ENCODE measurements at places on chromosomes 16 and 17.

DNA sequence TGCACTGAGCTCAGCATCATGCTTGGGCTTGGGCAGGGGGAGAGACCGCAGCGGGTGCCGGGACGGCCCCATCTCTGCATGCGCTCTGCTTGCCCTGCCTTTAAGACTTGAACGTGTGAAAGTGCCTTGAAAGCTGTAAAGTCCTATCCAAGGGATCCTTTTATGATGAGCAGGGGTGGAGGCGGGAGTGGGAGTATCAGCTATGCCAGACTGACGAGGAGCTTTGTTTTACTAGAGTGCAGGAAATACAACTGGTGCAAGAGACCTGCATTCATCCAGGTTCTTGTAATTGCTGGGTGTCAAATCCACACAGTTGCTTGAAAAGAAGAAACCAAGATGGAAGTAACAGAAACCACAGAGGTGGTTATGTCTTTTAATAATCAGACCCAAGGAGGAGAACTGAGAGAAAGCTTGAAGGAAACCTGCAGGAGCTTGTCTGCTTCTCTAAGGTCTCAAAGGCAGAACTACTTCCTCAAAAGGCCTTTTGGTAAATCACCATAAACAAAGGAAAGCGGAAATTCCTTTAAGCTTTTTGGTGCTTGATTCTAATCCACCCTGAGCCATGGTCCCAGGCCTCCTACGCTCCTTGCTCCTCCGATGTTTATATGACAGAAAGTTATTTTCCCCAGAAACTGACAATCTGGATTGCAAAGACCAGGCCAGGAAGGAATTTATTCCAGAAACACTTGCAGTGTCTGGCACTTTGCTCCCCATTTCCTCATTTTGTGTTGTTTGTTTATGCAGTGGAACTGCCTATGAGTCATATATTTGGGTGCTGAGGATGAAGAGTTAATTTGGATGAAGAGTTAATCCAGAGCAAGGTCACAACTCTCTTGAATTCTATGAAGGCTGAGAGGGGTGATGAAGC lies 51.3 kb upstream of the FBXO47 start:
- peak; percentile 30 for DNase-seq

- DNase-seq: no peak
Measured at GRCh38 chr17:65229621-65229995, 92.4 kb downstream of the RGS9 start.

DNA sequence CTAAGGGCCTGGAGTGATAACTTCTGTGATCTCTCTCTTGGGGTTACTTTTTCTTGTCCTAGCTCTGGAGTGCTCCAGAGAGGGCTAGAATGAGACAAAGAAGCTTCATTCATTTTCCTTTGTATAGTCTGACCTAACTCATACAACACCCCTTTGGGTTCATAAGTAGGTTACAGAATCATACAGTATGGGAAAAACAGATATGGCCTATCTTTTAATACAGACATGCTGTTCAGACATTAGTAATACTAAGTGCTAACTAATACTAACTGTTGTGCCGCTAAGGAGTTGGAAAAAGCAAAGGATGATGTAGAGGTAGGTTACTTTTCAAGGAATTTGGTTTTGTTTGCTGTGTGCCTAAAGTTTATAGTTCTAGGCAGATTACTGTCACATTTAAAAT lies 84.7 kb downstream of the NLK start:
- no peak for DNase-seq

DNA sequence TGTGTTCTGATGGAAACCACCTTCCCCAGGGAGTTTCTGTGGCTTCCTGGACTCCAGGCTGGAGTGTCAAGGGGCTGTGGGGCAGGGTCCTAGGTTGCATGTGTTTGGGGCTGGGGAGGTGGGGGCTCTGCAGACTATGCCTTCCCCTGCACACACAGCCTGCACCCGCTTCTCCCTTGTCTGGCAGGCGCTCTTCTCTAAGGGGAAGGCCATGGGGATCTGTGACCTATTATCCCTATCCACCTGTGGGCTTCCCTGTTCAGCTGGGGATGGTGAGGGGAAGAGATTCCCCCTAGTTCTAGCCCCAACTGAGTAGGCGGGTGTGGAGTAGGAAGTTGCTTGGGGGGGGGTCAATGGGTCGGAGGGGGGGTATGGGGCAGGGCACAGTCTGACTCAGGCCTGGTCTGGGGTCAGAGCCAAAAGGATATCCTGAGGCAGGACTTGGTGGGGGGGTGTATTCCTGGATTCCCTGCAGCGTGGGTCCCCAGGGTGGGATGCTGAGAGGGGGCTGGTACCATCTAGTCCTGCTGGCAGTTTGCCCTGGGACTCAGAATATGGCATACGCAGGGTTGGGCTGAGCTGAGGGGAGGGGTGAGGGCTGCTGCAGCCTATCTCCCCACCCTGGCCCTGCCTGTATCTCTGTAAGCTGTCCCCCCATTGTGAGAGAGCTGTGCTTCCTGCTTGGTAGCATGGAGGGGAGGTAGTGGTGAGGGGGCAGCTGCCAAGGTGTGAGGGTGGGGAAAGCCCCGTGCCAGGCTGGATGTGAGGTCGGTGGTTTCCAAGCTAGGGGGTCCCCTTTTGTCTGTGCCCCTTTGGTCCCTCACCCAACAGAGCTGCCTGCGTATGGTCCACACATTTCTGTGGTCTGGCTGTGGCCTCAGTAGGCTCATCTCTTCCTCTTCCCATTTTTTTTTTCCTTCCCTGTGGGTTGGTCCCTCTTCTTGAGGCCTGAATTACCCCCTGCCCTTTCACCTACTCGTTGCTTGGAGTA lies 14.7 kb downstream of the RARA start:
- peak; percentile 70 for DNase-seq

GRCh38 chr16:6803176-6803575 lies 529.5 kb upstream of the RBFOX1 start:
- no peak for DNase-seq

DNA sequence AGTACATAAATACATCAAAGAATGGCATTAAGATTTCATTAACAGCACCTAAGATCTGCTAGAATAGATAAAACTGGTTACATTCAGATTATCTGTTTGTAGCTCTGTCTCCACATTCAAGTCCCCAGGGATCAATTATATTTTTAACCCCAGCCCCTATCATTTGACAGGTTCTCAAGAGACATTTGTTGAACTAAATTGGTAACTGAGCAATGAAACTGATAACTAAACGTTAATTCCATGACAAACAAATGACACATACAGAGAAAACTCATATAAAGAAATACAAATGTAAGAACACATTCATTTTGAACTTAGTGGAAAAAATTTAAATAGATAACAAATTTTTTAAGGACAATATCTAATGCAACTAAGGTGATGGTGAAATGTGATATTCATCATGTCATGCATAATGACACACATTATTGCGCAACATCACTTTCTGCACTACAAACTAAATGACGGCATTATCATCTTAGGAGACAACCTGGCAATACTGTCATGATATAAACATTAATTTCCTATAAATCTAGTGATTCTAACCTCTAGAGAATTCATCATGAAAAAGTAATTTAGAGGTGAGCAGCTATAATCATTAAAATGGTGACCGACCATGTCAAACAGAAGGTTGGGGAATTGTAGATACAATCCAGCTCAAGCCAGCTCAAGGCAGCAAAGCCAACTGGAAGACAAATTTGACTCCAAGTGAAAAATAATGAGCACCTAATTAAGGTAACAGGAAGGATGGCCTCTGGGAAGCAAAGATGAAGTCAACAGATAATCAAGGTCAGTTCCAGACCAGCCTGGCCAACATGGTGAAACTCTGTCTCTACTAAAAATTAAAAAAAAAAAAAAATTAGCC lies 9.5 kb downstream of the ARHGAP17 start:
- DNase-seq: no peak

DNA sequence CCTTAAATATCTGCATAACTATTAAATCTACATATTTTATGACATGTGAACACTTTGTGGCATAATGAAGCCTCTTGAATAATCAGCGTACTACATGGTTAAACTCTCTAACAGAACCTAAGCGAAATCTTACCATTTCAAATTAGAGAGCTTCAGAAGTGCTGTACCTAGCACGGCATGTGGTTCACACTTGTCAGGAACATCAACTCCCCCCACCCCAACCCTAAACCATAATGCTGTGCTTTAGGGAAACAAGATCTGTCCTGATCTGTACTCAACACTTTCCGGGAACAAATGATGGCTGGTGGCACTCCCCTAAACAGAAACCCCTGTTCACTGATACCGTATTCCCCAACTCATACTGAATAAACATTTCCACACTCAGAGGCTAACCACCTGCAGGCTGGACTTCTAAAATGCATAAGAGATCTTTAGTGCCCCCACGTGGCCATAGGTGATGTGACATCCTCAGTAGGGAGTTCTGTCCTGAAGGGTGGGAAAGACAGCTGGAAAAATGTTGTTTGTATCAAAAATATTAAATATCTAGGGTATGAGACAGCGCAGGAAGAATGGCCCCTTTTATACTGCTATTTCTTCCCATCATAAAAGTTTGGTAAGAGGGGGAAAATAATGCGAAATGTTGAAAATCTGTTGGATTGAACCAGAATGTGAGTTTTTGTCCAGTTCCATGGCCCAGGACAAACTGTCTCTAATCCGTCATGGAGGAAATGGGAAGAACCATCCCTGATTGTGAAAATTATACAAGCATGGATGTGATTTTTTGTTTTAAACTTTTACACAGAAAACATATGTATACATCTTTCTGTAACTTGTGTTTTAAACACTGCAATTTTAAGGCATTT lies 88.6 kb downstream of the USP31 start:
- peak; percentile 50 for DNase-seq

DNA sequence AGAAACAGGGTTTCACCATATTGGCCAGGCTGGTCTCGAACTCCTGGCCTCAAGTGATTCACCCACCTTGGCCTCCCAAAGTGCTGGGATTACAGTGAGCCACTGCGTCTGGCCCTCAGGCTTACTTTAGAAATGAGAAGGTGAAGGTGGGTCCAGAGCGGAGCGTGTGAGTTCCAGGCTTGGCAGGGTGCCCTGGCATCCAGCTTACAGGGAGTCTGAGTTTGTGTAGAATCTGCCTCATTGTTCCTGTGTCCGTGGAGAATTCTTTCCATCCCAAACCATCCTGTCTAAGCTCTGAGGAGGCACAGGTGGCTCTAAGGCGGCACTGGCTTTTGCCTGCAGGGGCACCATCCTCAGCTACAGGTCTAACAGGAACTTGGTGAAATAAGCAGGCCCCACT lies 50.6 kb downstream of the RAB11FIP3 start:
- no peak for DNase-seq

- DNase-seq: no peak
Measured at GRCh38 chr16:53323924-53324323, 110.3 kb upstream of the RBL2 start.

- DNase-seq: no peak
Measured at GRCh38 chr17:14482715-14483114, 181.8 kb downstream of the HS3ST3B1 start.

DNA sequence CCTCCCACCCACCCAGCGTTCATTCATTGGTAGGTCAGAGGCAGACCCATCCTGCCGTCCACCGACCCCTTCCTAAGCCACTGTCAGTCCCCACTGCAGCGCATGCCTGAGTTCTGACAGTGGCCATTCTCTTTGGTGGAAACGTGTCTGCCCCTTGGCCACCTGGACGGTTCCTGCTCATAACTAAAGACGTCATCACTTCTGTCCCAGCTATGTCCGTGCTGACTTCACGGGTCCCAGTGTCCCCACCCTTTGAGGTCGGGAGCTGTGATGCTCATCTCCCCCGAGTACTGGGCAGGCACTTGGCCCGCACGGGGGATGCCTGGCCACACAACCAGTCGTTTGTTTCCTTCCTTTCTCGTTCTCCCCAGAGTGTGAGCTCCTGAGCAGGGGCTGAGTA lies 267.1 kb downstream of the C16orf95 start:
- no peak for DNase-seq

GRCh38 chr16:15897121-15897780 lies 8.8 kb upstream of the CEP20 start:
- DNase-seq: no peak

DNA sequence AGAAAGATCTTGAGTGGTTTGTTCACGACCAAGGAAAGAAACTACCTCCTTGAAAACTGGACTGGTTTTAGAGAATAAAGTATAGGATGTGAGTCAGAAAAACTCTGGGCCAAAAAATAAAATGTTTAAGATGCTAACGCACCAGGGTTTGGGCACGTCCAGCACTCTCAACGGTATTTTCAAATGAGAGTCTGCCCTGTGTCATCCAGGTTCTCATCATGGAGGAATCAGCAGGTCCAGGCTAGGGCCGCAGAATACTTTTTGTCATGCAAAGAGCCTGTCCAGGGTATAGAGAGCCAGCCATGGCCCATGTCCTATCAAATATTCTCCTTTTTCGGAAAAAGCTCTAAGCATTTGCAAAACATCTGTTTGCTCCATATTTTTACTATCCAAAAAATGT lies 2.4 kb downstream of the NXN start:
- DNase-seq: no peak

GRCh38 chr16:51085271-51085670 lies 65.8 kb downstream of the SALL1 start:
- DNase-seq: no peak

GRCh38 chr16:9849697-9850245 lies 332.5 kb downstream of the GRIN2A start:
- DNase-seq: no peak

GRCh38 chr17:78166416-78166815 lies 2.0 kb upstream of the SYNGR2 start:
- DNase-seq: no peak

GRCh38 chr16:4588961-4589360 lies 25.7 kb downstream of the UBALD1 start:
- no peak for DNase-seq

DNA sequence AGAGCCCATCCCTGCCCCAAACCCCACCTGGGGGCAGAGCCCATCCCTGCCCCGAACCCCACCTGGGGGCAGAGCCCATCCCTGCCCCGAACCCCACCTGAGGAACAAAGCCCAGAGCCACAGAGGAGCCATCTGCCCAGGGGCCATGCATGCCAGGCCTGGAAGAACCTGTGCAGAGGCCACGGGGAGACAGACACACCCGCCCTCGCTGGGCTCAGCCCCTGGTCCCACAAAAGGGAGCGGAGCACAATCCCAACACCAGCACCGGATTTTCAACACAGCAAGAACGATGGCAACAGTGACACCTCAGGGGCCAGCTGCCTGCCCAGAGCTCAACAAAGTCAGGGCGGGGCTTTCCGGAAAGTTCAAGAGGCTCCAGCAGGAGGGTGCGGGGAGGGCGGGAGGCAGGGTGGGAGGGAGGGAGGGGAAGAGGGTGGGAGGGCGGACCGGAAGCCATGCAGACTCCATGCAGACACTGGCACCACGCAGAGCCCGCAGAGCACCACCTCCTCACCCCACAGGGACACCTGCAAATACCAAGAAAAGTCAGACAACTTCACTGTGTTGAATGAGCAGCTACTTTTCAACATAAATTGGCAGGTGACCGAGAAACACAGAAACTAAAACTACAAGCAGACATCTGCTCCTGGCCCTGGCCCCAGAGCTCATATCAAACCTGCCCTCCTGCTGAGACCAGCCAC lies 27.9 kb upstream of the C16orf95 start:
- DNase-seq: peak; percentile 48

DNA sequence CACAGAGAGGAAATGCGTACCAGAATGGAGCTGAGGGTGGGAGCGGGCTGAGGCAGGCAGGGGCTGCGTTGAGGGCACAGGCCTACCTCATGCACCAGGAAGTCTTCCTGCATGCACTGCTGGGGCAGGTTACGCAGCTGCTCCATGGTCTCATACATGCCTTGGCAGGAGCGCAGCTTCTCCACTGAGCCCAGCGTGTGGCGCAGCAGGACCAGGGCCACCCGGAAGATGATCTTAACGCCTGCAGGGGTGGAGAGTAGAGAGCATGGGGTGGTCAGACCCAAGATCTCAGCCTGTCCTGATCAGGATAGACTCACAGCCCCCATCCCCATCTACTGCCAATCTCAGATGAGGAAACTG lies 3.4 kb upstream of the CD2BP2 start:
- no peak for DNase-seq

GRCh38 chr17:68089881-68090280 lies 54.3 kb downstream of the KPNA2 start:
- DNase-seq: no peak

GRCh38 chr17:1958134-1958881 lies 66.8 kb downstream of the RTN4RL1 start:
- DNase-seq: no peak

All from stimulated activated CD4-positive, alpha-beta T cell treated with anti-CD3 and anti-CD28 coated beads, Interleukin-4, amount 100 ng/mL, for 1 hour (primary cell).